ENCODE measurements at places on chromosomes 2 and 18.

DNA sequence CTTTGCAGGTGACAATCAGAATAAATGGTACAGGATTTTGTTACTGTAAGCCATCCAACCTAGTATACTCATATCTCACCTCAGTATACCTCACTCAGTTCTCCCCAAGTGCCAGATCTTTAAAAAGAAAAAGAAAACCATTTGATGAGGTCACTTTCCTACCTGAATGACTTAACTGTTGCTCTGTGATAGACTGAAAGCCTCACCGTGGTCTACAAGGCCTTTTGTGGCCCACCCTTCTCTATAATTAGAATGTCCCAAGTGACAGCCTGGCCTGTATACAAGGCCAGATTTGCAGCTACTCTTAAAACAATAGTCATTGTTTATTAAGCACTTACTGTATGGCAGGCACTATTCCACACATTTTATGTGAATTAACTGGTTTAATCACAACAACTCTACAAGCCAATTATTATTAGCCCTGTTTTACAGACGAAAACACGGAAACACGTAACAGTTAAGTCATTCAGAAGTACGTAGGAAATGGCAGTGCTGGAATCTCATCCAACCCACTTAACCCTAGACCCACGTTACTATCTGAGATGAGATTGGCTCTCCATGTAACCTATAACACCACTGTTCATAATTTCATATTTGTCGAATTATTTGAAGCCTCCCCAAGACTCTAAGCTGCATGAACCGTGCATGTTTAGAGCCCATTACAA lies 28.3 kb downstream of the PKP4 start:
- DNase-seq: no peak

DNA sequence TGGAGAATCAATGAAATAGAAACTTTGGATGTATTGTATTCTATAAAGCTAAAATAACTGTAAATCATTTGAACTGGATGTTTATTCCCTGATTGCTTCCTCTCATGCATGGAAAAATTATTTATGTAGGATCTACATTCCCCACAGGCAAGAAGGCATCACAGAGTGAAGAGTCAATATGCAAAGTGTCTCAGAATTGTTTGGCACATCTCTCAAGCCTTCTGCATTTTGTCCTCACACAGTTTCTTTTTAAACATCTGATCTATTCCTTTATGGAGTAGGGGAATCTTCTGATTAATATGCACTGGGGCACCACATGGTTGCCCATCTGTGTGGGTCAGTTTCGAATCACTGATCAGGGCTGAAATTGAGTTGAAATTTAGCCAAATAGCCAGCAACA lies 465.4 kb downstream of the ZNF804A start:
- DNase-seq: no peak

- no peak for DNase-seq
Observed at GRCh38 chr18:32698153-32698552, 74.7 kb downstream of the KLHL14 start.

DNA sequence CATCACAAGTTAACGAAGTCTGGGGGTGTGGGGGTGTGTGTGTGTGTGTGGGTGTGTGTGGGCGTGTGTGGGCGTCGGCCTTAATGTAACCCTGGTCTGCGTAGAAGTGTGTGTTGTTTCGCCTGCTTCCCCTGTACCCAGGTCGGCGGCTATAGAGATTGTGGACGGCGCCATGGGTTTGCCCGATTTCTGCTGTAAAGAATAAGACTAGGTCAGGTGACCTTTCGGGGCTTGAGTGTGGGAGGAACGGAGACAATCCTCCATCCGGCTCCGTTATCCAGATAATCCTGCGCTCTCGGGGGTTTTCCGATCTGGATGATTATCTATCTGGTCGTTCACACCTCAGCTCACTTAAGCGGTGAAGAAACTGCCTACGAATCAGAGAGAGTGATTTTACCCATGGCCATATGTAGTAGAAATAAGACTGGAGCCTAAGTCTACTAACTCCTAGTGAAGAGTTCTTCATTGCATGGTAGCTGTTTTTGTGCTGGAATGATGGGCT lies 543 bp downstream of the HADHB start:
- peak; percentile 33 for DNase-seq

- DNase-seq: no peak
Observed at GRCh38 chr2:31337860-31338259, 76.7 kb downstream of the XDH start.

DNA sequence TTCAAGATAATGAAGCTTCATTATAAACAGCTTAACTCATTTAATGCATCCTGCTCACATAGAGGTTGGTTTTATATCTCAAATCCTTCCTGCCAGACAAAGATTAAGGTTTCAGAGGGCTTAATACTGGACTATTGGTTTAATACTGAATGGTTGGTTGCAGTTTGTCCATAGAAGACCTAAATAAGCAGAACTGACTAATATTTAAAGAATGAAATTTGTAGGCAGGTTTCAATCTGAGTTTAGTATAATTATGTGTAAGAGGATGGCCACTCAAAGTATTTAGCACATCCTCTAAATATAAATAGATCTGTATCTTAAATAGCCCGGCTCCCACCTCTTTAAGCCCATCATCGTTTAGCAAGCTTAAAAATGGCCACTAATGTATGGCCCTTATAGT lies 92.5 kb downstream of the EPB41L5 start:
- no peak for DNase-seq

GRCh38 chr2:202290316-202290715 lies 24.8 kb downstream of the NOP58 start:
- DNase-seq: no peak

GRCh38 chr2:95385570-95385984 lies 16.9 kb upstream of the FAHD2A start:
- no peak for DNase-seq

DNA sequence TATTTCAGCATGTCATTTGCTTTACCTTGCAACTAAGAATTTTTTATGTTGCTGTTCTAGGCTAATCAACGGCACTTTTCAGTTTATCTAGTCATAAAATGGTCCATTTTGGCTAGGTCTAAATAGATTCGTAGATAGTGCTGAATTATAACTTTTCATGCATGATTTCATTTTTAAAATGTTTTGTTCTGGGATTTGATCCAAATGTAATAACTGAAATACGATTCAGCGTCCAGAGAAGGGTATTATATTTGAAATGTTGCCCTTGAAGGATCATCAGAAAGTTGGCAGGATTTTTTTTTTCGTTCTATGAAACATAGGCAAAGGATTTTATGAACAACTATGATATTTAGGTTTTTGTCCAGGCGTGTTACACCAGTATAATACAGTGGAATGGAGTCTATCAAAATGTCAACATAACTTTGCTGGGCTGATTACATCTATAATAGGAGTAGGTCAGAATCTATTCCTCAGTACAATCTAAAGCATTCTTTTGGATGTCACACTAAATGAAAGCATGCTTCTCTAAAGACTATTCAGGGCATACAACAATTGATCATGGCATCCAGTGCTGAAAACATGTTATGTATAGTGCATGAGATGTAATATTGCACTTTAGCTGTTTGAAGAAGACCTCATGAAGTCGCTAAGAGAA lies 24.8 kb downstream of the TTC27 start:
- no peak for DNase-seq

GRCh38 chr2:175366815-175367214 lies 185.3 kb upstream of the ATP5MC3 start:
- DNase-seq: no peak

DNA sequence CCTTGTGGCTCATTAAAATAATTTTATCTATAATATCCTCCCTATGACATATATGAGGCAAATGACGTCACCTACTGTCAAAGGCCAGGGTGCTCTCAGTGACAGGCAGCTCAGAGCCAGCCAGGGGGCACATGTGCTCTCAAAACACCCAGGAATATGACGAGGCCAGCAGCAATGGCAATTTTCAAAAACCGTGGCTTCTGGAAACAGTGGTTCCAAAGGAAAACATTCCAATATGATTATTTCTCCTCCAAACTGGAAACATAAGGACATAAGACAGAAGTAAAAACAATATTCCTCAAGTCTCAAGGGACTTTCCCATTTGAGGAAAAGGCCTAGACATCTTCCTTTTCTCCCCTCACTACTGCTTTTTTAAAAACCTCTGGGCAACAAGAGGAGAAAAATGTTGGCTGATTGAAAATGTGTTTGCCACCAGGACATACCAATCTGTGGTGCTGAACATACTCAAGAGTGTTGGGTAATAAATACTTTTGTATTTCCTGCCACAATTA lies 40.8 kb downstream of the RNF152 start:
- DNase-seq: no peak

DNA sequence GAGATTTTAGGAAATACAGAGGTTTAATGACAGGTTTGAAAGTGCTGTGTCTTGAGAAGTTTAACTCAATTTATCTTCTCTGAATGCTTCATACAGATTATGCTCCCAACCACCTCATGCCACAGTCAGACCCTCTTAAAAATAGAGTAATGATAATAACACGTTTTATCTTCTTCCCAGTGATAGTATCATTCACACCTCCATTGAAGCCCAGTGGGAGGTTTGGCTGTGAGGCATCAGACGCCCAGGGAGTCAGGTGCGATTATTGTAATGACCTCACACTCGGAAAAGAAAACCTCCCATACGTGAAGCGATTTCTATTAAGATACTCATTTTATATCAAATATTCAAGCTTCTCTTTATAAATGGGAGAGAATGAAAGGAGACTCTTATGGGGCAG lies 366.3 kb downstream of the SETBP1 start:
- no peak for DNase-seq

- no peak for DNase-seq
Observed at GRCh38 chr2:180694445-180695421, 285.7 kb upstream of the UBE2E3 start.

DNA sequence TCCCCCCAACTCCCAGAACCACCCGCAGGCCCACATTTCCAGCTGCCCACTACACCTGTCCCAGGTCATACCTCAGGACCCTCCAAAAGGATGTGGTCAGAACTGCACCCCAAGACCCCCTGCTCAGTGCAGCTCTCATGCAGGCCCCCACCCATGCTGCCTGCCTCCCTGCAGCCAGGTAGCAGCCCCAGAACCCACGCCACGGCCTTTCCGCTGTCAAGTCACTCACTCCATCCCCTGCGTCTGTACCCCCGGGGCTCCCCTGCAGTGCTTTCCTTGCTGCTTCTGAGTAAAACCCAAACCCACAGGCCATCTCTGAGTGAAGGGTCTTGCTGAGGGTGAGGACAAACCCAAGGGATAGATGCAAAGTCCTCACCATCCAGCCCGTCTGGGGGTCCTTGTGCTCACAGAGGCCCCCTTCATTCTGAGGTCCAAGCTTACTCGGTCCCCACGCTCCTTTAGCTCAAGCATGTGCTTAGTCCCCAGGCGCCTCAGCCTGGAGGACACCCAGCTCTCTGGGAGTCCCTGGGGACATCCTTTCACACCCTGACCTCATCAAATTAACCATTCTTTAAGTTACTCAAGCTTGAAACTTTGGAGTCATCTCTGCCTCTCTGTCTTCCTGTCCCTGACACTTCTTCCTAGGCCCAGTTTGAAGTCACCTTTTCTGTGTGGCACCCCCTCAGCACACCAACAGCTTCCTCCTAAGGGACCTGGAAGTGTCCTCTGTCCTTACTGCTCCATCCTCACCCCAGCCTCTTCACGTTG lies 130.1 kb downstream of the SMAD7 start:
- no peak for DNase-seq

- DNase-seq: no peak
Observed at GRCh38 chr2:156333274-156333950, 891 bp upstream of the NR4A2 start.

- no peak for DNase-seq
Observed at GRCh38 chr18:3281456-3282400, 19.8 kb downstream of the MYL12B start.

- DNase-seq: no peak
Observed at GRCh38 chr2:119508756-119509155, 15.5 kb downstream of the SCTR start.

DNA sequence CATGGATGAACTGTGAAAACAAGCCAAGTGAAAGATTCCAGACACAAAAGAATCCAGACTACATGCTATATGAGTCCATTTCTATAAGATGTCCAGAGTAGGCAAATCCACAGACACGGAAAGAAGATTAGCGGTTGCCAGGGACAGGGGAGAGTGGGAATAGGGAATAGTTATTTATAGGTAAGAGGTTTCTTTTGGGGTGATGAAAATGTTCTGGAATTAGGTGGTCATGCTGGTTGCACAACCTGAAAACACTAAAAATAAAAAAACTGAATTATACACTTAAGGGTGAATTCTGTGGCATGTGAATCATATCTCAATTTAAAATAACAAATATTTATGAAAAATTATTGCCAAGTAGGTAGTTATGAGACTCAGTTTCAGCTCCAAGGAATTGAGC lies 168.4 kb downstream of the LTBP1 start:
- no peak for DNase-seq

DNA sequence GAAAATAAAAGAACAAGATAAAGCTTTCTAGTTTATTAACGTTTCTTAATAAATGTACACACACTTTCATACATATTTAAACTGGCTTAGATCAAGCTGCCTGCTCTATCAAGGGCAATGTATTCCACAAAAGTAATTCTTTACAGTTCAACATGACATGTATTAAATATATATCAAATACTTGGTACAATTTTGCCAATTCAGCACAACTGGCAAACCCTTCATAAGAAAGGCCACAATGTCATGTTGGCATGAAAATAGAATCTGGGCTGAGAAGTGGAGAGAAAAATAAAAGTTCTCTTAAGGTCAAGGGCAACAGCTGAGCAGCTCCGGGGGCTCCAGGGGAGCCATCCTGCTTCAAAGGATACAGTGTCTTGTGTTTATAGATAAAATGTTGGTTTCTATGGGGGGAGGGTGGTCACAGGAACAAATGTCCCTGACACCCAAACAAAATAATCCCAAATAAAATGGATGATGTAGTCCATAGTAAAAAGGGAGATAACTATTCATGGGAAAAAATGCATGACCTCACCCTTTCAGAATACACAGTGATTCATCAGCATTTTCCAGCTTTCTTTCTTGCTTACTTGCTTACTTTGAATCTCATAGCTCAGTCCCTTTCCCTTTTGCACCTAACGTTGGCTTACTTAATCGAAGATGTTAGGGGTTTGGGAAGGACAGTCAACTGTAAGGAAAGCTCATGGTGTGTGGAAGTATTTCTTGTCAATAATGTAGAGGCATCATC lies 494.9 kb downstream of the NYAP2 start:
- no peak for DNase-seq

DNA sequence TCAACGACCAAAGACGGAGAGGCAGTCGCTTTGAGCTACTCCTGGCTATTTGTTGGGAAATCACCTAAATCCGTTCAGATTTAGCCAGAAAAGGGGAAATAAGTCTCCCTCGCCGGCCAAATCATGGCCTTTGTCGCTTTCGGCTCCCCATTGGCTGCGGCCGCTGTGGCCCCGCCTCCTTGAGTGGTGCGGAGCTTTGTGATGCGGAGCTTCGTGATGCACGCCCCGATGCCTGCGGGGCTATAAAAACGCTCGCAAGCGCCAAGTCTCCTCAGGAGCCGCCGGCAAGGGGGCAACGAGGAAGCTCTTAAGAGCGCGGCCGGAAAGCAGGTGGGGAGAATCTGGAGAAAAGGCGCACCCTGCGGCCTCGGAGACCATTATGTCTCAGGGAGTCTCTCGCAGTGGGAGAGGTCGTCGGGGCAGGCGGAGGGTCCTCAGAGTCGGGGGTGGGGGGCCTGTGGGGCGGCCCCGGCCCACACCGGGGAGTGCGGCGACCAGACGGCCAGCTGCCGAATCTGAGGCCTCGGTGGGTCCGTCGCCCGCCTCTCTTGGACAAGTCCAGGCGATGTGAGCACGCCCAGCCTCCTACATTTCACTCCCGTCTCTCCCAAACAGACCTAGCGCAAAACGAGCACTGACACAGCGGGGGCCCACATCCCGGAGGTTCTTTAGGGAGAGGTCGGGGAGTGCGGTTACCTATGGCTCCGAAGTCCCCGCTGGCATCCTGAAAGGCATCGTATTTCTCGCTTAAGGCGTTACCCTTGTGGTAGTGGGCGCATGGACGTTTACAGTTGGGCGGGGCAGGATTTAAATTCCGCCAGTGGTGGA lies at the start of gene CABYR:
TSS of gene CABYR (plus strand) at position 274 of the 828 bp plus-strand sequence. CDS start 4,053 bp downstream, outside the sequence.
- peak; percentile 39 for DNase-seq

- DNase-seq: no peak
Observed at GRCh38 chr2:99613980-99614379, 124.2 kb upstream of the REV1 start.
